ENCODE measurements at places on chromosomes 11 and 22.

DNA sequence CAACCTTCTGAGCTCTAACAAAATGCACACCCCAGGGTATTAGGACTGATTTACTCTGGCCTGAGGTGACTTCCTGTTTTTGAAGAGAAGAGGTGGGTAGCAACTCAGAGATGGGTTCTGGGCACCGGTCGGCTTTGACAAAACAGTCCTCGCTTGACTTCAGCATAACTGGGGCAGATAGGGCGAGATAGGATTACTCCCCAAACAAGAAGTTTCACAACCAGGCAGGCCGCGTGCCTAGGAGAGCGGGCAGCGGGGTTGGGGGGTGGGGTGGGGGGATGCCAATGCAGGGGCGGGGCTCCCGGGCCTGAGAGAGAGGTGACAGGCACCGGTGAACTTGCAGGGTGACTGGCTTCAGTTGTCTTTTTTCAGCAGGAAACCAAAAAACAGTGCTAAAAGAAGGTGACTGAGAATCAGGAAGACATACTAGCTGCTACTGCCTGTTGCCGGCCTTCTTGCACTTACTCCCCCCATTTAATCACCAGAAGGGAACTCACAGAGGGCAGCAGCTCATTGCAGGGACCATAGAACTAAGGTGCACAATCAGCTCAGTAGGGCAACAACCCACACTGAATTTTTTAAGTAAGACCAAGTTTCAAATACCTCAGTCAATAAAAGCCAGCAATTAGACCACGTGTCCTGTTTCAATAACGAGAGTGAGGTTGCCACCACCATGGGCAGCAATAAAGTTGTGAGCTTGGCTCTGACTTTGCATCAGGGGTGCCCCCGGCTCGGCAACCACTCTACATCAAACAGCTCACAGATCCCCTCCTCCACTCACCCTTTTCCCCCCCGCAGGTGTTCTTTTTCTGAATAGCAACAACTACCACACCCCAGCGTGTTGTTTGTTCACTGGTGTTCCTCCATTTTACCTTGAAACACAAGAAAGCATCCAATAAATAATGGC is 37.2 kb upstream of the ETS1 start:
- DNase-seq = no peak

DNA sequence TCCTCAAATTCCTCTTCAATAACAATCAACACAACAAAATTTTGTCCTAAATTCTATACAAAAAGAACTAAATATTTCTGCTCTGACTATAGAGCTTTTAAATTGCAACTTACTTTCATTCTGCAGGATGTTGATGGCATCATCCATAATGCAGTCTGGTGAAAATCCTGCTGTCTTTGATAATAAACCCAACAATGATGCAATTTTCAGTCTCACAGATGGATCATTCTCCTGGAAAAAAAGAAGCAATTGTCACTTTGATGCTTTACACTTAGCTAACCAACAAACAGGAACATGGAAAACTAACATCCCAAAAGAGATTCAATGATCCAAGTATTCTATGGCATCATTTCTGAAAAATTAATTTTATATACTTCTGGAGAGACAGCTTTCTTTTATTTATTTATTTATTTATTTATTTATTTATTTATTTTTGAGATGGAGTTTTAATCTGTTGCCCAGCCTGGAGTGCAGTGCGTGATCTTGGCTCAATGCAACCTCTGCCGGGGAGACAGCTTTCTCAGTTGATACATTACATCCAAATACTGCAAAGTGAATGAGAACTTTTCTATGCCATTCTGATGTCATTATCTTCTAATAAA is 13.0 kb downstream of the INTS4 start:
- no peak for DNase-seq

GRCh38 chr11:119149018-119149785 is at the start of gene ABCG4:
Gene ABCG4 (plus strand): TSS chr11:119149052. CDS start chr11:119149966, 914 bp downstream.
- DNase-seq = peak; percentile 27

DNA sequence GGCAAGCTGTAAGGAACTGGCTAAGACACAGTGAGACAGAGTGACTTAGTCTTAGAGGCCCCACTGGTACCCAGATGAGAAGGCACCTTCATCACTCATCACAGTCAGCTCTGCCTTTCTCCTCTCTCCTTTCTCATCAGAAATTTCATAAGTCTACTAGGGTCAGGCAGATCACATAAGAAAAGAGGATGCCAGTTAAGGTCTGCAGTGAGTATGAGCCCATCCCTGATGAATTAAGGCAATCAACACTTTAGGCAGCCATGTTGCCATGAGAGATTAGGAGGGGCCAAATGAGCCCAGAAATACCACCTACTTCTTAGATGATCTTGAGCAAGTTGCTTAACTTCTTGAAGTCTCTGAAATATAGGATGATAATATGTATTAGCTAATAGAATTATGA is 11.9 kb upstream of the HBE1 start:
- no peak for DNase-seq

- no peak for DNase-seq
These were observed 65.6 kb upstream of the PTPRJ start for GRCh38 chr11:47914743-47915142.

GRCh38 chr11:9765320-9766101 is 101.6 kb downstream of the SWAP70 start:
- peak; percentile 43 for DNase-seq

DNA sequence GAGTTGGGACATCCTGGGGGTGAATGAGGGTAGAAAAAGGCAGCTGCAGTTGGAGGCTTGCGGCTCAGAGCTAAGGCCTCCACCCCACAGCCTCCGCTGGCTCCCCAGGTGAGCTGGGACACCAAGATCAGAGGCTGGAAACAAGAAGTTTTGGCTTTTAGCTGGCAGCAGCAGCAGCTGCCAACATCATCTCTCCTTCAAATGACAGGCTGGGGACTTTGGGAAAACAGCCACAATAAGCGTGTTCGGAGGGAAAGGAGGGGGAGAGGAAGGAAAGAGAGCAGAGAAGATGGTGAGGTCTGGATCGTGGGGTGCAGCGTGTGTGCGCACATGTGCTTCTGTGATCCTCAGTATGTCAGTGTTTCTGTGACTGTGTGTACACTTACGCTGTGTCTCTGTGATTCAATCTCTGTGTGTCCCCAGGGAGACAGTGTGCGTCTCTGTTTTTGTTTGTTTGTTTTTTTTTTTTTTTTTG is 62.0 kb upstream of the RASD2 start:
- DNase-seq = no peak

DNA sequence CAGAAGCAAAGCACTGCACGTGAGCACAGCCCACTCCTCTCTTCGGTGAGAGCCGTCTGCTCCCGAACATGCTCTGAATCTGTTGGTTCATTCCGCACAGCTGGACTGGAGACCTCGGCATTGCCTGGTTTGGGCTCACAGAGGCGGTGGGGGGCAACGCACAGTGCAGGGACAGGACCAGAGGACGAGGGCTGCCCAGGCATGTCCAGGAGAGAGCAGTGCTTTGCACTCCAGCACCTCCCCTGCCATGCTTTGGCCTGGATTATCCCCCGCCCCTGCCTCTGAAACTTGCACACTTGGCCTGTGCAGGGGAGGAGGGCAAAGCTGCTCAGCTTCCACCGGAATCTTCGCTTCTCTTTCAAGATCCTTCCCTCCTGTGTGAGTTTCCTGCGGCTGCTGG is 536.5 kb downstream of the BRD1 start:
- DNase-seq = no peak

DNA sequence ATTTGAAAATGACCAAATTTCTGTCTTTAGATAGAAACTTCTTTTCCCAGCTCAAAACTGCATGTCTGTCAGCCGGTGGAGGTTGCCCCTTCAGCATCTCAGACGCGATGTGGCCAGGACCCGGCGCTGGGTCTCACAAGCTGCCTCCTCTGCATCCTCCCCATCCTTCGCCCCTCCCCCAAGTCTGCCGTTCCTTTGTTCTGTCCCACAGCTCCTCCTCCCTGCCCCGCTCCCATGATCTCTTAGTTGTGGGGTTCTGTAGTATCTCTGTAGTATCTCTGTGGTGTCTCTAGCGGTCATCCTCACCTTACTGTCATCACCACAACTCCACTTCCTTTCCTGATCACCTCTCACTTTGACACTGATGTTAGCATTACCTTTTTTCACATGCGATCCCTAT is 49.9 kb downstream of the TRAF6 start:
- DNase-seq = no peak

GRCh38 chr11:134332189-134332631 is 422 bp downstream of the GLB1L2 start:
- DNase-seq = no peak

- no peak for DNase-seq
These were observed 5.2 kb downstream of the BET1L start for GRCh38 chr11:201966-202365.

DNA sequence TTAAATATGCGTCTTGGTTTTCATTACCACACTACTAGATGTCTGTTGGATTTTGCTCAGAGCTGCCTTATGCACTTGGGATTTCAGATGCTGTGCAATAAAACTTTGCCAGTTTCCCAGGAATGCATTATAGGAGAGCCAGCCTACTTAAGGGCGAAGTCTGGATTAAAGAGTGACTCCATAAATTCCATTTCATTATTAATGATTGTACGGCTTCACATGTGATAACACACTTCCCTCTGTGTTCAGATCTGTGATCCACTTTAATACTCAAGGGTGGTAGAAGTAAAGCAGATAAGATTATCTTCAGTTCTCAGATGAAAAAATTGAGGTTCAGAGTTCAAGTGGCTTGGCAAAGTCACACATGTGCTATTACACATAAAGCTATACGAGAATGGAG is 110.2 kb downstream of the C11orf91 start:
- DNase-seq = no peak

DNA sequence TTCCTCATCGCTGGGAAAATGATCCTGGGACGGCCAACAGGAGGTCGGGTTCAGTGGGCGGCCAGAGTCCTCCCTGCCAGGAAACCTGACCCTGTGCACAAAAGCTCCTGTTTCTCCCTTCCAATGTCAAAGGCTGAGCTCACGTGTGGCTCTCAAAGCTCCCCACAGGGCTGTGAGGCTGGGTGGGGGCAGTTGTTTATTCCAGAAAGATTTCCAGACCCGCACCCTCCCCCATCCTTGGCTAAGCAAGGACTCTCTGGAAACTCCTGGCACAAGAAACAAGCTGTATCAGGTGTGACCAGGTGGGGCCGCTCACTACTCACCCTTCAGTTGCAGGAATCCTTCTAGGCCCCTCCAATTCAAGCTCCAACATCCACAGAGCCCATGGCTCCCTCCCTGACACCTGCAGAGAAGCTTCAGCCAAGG is 131.9 kb downstream of the SHANK2 start:
- DNase-seq = peak; percentile 2

DNA sequence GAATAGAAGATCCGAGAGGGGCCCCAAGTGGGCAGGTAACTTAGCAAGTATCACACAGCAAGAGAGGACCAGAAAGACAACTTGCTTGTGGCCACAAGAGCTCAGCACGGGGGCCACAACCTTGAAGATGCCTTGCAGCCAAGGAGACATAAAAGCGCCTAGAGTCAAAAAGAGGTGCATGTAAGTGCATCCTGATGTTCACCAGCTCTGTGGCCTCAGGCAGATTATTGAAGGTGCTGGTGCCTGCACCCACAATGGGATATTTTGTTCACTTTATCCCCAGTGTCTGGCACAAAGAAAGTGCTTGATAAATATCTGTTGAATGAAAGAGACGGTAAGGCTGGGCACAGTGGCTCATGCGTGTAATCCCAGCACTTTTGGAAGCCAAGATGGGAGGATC is 106.0 kb upstream of the ASPHD2 start:
- peak; percentile 43 for DNase-seq

GRCh38 chr11:104679258-104679657 is 219.0 kb downstream of the CASP12 start:
- DNase-seq = no peak

GRCh38 chr11:48047616-48048015 is 67.3 kb downstream of the PTPRJ start:
- peak; percentile 74 for DNase-seq

- peak; percentile 39 for DNase-seq
These were observed 26.9 kb upstream of the LDHA start for GRCh38 chr11:18367431-18367830.

- no peak for DNase-seq
These were observed 26.3 kb downstream of the PRCP start for GRCh38 chr11:82873919-82874333.

GRCh38 chr11:114596175-114596919 is 761 bp upstream of the NXPE4 start:
- no peak for DNase-seq

- DNase-seq = no peak
These were observed 35.0 kb downstream of the ZC3H12C start for GRCh38 chr11:110128161-110128560.

DNA sequence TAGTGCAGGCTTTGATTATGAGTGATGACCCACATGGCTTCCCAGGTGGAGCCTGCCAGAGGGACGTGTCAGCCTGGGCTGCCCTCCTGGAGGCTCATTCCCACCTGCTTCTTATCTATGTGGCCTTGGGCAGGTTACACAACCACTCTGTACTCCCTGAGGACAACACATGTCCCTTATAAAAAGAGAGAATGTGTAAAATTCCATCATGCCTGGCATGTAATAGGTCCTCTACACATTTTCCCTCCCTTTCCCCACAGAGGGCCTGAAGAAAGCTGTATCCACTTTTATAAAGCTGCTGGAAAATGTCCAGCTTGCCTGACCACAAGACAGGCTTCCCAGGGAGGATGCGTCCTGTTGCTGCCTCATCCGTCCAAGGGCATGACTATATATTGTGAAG is 55.0 kb upstream of the VSTM5 start:
- DNase-seq = peak; percentile 78

DNA sequence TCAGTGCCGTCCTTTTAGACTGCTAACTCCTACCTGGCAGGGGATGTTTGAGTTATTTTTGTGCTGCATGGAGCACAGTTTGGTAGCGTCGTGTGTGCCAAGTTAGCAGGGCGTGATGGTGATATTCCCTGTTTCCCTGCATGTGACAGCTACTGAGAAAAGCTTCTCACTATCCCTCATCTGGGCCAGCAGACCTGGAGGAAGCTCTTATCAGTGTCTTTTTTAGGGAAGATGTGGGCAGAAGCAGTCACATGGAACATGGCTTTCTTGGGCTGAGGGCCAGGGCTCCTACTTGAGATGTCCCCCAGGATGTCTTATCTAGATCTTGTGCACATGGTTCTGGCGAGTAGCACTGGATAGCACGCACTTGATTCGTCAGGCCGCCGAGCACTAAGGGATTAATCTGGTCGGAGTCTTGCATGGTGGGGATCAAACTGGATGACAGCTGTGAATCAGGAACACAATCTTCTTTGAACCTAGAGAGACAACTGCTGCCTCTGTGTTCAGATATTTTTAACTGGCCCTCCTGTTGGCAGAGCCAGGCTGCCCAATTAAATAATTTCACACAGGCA is 33.8 kb downstream of the TECTA start:
- no peak for DNase-seq

DNA sequence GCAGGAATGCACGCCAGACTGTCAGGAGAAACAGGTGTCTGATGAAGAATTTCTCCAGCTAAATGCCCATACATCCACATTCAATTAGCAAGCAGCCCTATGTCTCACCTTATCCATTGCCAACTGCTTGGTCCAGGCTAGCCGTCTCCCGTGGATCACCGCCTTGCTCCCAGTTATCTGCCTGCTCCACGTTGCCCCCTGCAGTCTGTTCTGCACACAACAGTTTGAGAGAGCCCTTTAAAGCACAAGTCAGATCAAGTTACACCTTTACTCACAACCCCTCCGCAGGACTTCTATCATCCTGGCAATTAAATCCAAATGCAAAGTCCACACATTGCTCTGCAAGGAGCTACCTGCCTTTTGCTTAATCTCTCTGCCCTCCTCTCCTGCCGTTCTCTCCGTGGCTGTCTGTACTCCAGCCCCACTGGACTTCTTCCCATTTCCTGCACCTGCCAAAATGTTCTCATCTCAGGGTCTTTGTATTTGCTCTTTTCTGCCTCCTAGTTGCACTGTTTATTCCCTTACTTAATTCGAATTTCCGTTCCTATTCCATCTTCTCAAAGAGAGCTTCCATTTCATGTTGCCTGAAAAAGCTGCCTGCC is 185.3 kb upstream of the LARGE1 start:
- no peak for DNase-seq

- peak; percentile 87 for DNase-seq
These were observed 32.9 kb downstream of the RBFOX2 start for GRCh38 chr22:35995772-35996171.
